ENCODE measurements at places on chromosomes 3 and 15.

DNA sequence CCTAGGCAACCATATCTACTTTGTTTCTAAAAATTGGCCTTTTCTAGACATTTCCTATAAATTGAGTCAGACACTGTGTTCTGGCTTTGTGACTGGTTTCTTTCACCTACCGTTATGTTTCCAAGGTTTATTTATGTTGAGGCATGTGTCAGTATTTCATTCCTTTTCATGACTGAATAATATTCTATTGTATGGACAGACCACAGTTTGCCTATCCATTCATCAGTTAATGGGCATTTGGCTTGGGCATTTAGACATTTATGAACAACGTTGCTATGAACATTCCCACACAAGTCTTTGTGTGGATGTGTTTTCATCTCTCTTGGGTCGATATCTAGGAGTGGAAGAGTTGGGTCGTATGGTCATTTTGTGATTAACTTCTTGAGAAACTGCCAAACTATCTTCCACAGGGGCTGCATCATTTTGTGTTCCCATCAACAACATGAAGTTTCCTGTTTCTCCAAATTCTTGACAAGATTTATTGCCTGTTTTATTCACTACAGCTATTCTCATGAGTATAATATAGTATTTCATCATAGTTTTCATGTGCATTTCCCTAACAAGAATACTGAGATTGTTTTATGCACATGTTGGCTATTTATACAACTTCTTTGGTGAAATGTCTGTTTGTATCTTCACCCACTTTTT, 3.5 kb upstream of the EFCC1 start:
- DNase-seq: no peak

DNA sequence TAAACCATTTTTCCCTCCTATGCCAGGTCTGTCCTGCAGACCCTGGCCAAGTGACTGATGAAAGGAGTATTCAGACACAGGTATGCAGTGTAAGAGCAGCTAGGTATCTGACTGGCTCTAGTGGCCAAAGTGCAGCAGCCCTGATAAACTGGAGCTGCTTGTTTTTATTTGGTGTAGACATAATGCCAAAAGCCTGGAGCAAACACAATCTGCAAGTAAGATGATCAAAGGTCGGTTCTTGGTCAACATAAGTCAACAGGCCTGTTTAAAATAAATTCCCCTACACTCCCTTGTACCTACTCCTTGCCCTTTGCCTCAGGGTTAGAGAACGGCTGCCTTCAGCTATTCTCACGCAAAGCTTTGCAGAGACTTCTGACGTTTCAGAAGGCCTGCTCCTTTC, 1003.1 kb downstream of the ZPLD1 start:
- no peak for DNase-seq

GRCh38 chr15:41028853-41029252, 75.6 kb downstream of the CHAC1 start:
- no peak for DNase-seq

DNA sequence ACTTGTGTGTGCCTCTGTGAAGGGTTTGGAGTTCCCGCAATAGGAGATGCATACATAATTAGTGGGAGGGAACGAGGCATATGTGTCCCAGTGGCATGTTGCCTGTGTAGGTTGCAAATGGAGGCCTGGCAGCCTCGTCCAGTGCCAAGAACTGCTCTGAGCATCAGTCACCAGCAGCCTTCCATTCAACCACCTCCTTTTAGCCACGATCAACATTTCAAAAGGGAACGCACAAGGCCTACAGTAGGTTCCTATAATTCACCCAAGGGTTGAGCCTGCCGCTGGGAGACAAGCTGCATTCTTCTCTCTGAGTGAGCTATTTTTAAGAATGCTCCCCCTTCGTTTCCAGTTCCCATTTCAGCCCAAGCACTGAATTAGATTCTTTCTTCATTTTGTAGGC, 78.8 kb upstream of the CTNNB1 start:
- DNase-seq: no peak

GRCh38 chr3:114241262-114241661, 3.9 kb upstream of the ZNF80 start:
- DNase-seq: no peak

- no peak for DNase-seq
These were observed 4.7 kb upstream of the P2RY1 start for GRCh38 chr3:152830245-152830644.

DNA sequence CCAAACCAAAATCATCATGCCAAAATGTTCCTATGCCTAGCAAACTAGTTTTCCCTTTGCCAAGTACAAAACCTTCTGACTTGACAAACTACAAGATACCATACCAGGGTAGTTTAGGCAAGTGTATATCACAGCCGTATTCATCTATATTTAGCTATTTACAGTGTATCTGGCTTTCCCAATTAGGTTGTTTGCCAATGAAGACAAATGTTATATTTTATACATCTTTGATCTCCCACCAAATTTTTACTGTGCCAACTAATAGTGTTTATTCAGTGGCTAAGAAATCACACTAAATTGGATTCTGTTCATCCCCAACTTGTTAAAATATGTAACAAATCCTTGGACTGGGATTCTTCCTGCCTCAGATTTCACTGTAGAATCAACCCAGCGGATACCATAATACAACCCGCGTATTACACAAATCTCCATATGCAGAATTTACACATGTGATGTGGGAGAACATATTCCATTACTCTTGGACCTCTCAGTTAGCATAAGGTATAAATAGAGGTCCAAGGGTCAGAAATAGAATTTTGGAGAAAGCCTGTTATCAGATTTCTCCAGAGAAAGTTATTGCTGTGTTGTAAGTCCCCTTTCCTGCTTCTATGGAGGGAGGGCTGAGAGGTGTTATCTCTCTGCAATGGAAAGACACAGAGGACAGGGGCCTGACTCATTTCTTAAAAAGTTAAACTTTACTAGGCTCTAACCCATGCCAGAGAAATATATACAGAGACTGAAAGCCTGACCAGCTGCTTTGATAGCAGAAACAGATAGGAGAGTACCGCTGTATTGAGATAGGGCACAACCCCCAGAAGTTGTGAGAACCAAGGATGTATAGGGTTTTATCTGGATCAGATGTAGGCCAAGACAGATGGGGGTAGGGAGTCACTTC, 467.0 kb downstream of the FGF12 start:
- DNase-seq: no peak

GRCh38 chr3:189975391-189975990, 145.2 kb downstream of the P3H2 start:
- DNase-seq: no peak

DNA sequence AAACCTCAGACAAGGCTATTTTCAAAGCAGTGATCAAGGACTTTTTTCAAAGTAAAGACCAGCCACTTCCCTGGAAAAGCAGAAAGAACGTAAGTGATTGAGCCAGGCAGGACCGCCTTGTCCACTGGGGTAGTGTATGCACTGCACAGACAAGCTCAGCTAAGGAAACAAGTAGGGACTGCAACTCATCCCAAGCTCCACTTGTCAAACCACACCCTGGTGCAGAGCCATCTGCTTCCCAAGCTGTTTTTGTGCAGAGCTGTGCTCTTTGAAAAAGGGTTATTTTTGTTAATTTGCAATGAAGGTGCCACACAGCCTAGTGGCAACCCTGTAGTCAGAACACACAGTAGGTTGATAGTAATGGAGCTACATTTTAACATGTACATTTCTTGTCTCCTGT, 193.3 kb downstream of the ADAMTS9 start:
- no peak for DNase-seq

GRCh38 chr15:64552281-64552948, 92.0 kb downstream of the ZNF609 start:
- DNase-seq: no peak

DNA sequence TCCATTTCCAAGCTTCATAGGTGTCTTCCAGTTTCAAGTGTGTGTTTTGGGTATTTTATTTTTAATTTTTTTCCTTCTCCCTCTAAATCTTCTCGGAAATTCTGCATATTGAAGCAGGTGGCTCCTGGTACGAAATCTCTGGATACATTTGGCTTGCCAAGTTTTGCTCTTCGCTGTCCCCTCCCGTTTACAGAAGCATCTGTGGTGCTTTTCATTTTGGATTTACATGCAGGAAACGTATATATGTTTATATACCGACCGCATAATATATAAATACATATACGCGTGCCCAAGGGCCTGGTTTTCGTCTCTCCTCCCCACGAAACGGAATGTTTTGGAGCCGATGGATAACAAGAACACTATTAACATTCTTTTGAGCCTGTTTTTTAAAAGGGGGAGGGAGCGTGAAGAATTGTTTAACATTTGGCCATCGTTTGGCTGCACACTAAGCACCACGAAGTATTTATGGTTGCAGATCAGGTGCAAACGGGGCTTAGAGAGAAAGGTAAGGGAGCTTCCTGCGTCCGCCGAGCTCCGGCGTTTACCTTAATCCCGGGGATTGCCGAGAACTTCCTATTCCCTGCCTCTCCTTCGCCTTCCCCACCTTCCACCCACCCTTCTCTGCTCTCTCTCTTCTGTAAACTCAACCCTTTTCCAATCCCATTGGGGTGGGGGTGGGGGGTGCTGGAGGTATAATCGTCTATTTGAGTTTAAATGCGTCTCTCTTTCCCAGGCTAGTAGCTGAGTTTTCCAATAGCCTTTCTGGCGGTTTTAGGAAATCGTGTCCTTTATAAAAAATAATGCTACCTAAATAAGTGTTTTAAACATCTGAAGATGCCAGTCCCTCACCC, 1.1 kb upstream of the NLGN1 start:
- DNase-seq: no peak

GRCh38 chr3:14369675-14370669, 32.4 kb upstream of the SLC6A6 start:
- DNase-seq: no peak
